Cerebellar cortex (tissue), 1 donor: ENCODE measurements at places on chromosomes 4 and X.
A peak's percentile ranks its signal among the peaks of the same experiment; 100 is the strongest.

- DNase-seq: no peak
Observed at GRCh38 chrX:103418811-103419340, 42.5 kb downstream of the BEX3 start.

DNA sequence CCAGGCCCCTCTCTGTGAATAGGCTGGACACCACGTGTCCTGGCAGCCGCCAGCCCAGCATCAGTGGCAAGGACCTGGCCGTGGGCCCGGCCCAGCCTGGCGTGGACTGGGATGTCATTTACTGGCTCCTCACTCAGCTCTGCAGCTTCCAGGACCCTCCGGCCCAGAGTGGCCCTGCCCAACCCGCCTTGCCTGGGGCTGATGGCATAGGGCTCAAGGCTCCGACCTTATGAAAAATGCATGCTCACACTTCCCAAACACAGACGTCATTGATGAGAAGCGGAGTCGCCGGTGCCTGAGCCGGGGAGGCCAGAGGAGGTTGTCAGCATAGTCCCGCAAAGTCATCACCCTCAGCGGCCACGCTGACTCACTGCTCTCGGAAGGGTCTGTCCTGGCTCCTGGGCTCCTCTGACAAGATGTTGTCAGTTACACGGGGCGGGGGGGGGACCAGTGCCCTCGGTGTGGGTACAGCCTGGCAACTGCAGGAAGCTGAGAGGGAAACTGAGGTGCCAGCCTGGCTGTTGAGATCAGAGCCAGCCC lies 14.3 kb downstream of the CFAP99 start:
- peak; percentile 78 for DNase-seq

DNA sequence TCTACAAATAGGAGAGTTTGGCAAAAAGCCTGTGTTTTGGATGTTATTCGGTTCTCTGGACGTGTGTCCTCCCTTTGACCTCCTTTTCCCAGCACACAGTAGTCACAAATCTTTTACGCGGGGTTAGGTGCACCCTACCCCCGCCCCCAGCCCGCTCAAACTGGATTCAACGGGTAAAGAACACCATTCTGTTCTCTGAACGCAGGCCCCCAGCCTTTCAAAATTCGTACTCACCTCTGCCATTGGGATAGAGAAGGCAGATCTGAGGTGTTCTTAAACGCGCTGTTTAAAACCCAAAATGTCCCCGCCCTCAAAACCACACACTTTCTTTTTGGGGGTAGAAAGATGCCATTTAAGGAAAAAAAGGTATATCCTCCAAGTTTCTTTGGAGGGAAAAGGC lies 2.7 kb downstream of the LEF1 start:
- no peak for DNase-seq

DNA sequence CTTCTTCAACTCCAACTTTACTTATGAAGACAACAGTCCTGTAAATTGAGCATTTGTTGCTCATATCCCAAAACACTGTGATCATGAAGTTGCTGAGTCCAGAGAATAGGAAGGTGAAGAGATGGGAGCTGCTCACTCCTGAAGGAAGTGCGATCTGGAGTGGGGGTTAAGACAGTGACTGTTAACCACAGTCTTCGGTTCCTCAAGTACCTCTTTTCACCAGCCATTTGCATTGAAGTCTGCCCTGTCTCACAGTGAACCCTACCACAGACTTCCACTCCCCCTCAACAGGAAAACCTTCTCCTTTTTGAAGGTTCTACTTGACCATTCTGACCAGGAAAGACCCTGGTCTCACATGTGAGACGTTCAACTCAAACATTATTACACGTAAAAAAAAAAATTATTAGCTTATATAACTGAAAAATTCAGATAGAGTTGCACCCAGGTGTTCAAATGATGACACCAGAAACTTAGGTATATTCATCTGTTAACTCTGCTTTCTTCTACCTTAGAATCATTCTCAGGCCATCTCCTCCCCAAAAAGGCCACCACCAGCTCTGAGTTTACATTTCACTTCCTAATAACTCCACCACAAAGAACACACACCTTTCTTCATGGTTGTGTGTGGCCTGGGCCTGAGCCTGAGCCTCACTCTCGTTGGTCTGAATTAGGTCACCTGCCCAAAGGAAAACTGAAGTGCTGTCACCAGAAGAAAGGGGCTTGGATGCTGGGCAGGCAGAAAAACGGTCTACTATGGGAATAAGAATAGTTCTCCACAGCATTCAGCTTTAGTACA lies 199.2 kb downstream of the DCTD start:
- DNase-seq: no peak

DNA sequence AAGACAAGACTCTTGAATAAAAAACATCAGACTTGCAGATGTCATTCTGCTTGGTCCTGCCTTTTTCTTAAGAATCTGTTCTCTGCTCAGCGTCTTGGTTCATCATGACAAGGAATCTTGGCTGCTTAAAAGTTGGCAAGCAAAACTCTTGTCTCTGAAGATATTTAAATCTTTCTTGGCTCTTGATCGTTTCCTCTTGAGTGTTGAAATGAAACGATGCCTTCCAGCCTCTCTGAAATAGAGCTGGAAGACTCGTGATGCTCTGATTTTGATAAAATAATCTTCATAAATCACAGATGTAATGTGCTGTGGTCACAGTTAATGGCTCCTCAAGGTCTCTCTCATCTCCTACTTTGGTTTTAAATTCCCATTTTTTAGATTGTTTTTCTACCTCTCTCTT lies 39.9 kb upstream of the TMEM192 start:
- DNase-seq: no peak

DNA sequence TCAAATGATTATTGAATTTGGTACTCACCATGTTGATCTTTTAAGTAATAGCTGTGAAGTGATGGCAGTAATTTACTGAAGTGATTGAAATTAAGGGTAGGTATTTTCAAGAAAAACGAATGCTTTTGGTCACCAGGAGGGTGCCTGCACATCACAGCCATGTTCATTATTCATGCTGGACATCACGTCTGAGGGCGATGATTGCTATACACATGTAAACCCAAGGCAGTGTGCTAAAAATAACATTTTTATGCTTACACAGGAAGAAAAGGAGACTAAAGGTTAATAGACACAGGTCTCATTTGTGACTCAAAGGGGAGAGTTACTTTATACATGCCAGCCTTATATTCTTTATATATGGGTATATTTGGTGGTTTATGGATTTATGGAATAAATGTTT lies 1146.0 kb downstream of the NLGN4X start:
- DNase-seq: no peak

GRCh38 chr4:109873791-109874514 lies 26.0 kb downstream of the LRIT3 start:
- no peak for DNase-seq

- DNase-seq: peak; percentile 22
Observed at GRCh38 chr4:1300466-1301455, 11.1 kb downstream of the MAEA start.

- DNase-seq: no peak
Observed at GRCh38 chr4:70704931-70705182, 16.5 kb downstream of the UTP3 start.

- no peak for DNase-seq
Observed at GRCh38 chr4:155419266-155419665, 42.5 kb upstream of the MAP9 start.

GRCh38 chr4:169279108-169279507 lies 8.4 kb upstream of the SH3RF1 start:
- DNase-seq: no peak

DNA sequence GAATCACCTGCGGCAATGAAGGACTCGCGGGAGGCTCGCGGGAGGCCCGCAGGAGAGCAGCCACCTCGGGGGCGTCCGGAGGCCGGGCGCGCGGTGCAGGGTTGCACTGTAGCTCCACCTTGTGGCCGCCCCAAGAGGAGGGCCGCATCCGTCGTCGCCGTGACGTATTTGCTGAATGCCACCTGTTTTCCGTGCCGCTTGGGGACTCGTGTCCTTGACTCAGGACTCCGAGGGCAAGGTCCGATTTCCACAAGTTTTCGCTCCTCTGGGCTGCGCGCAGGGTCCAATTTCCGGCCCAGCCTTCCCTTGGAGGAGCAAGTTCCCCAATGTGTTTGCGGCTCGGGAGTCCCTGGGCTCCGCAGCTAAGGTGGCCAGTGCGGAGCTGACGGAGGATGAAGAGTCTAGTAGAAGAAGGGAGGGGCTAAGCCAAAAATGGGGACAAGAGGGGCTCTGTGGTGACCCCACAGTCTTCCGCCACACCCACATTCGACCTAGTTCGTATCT lies 10.7 kb upstream of the DLG3 start:
- peak; percentile 69 for DNase-seq

DNA sequence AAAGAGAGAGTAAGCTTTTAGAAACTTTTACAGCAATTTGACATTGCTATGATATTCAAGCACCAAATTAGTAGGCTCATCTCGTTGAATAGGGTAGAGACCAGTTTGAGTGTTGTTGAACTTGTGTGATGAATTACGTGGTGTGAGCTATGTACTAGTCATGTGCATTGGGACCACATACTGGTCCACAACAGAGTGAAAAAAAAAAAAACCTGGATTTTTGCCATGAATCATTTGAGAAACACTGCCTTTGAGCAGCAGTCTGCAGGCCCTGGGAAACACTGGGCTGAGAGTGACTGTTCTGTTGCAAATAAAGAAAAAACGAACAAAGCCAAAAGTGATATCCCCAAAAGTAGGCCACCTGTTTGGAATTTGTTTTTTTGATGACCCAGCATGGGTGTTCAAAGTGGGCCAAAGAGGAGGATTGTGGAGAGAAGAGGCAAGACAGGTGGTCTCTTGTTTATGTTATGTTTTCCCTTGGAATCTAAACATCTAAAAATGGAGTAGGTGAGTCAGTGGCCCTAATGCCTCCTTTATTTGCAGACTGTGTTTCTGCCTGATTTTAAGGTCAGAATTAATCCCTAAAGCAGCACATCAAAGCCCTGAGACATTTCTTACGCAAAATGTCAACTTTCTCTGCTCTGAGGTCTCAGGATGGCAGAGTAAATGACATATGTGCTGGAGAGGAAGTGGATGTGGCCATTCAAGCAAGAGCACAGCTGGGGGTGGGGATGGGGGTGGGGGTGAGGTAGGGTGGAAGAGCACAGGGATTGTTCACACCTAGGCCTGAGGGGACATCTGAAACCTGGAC lies 33.5 kb downstream of the TAF7L start:
- no peak for DNase-seq
